ENCODE measurements at places on chromosomes 3 and 15.

GRCh38 chr3:133256787-133257483 lies 142.9 kb upstream of the BFSP2 start:
- no peak for DNase-seq

GRCh38 chr15:52243697-52244555 lies 51.7 kb downstream of the MYO5C start:
- no peak for DNase-seq

- no peak for DNase-seq
Observed at GRCh38 chr3:33001889-33002288, 50.4 kb downstream of the CCR4 start.

DNA sequence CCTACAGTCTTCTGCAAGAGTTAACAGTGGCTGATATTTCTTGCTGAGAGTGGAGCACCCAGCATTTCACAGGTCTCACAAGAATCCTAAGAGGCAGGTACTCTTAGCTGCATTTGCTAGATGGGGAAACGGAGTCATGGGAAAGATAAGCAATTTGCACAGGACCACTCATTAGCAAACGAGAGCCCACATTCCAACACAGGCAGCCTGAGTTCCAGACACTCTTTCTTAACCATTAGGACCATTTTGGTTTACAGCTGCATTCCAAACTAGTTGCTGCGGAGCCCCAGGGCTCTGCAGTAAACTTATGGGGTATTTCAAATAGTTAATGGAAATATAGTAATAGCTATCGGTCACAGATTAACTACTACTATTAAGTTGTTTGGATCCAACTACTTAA lies 42.5 kb downstream of the LYZL4 start:
- DNase-seq: no peak

DNA sequence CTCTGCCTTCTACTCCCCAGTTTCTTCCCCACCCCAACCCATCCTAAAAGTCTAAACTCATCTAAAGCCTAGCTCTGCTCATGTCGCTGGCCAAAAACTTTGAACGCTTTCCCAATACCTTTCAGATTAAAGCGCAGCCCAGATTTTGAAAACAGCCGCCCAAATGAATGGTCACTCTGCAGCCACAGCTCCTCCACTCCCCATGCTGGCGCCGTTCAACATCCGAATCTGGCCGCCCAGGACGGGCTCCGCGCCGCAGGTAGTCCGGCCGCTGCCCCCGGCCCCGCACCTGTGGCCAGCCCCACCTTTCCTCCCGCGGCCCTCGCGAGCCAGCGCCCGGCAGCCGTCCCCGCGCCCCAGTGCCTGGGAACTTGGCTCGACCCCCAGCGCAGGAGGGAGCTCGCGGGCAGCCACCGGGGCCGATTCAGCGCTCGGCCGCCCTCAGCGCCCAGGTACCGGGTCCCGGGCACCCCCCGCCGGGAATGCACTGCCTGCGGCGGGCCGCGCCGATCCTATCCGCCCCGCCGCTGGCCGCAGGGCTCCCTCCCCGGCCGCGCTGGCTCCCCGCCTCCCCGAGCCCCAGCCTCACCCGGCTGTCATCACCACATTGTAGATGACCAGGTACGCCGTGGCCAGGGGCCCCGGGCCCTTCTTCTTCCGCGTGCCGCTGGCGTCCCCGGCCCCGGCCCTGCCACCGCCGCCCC lies 417 bp downstream of the HACD2 start:
- peak; percentile 31 for DNase-seq

DNA sequence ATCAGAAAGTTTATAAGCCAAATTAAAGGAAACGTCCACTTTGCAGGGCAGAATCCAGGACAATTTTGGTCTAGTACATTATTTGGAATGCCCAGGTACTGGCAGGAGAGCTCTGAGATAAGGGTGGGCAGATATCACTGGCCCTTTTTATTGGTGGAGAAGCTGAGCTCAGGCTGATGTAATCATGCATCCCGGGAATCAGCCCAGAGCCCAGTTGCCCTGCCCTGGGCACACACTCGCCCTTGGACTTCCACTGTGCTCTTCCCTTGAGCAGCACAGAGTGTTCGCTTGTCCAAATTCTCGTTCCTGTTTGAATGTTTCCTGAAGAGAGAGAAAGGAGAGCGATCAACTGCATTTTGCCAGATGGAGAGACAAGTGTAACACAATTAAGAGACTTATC lies 3.7 kb downstream of the AQP9 start:
- DNase-seq: no peak

- no peak for DNase-seq
Observed at GRCh38 chr3:119073258-119074001, 38.8 kb upstream of the IGSF11 start.

- no peak for DNase-seq
Observed at GRCh38 chr3:61960976-61961375, 399.6 kb downstream of the PTPRG start.

- DNase-seq: no peak
Observed at GRCh38 chr15:101453123-101454120, 36.1 kb downstream of the PCSK6 start.

DNA sequence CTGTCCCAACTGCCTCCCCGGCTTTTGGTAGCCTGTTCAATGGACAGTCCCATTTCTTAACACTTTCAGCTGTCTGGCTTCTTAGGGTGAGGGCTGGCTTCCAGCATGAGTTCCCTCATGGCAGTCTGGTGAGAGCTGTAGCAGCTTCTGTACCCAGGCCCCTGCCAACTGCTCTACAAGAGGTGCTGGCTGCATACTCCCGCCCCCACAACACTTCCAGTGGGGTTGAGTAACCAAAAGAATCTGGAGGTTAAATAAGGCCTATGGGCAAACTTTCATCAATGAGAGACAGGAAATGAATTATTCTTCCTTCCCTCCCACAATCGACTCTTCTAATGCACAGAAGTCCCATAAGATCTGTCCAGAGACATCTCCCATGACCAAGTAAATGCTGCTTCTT lies 145.0 kb downstream of the NEK10 start:
- no peak for DNase-seq

DNA sequence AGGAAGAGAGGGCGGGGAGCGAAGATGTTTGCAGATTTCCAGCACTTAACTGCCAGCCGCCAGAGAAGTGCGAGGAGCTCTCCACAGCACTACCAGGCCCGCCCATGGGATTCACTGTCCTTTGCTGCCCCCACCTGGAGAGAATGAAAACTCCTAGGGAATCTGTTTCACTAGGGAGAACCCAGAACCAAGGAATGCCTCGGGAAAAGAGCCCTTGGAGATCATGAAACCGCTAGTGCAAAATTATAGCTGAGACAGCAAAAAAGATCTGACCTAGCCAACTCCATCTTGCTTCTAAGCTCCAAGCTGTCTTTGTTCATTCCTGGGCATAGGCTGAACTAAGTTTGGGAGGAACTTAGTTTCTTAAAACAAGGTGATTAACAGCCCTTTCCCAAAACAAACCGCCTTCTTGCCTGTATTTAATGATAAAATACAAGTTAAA lies 82.6 kb upstream of the GCNT3 start:
- peak; percentile 90 for DNase-seq

DNA sequence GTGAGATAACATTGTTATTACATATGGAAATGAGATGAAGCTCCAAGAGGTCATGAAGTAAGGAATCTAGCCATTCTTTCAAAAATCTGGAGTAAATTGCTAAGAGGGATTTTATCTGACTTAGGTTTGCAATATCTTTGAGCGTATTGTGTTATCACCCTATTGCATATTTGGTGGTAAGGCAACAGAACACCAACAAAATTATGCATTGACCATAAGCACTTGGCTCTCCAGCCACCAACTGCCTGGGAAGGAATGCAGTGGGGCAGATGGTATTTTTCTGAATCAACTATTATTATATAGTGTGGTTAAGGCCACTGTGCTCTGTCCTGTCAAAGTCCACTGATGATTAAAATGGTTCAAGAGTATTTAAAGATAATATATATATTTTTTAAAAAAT lies 287.9 kb upstream of the SEMA6D start:
- DNase-seq: no peak

GRCh38 chr3:48343432-48343831 lies 10.0 kb upstream of the SPINK8 start:
- DNase-seq: no peak

DNA sequence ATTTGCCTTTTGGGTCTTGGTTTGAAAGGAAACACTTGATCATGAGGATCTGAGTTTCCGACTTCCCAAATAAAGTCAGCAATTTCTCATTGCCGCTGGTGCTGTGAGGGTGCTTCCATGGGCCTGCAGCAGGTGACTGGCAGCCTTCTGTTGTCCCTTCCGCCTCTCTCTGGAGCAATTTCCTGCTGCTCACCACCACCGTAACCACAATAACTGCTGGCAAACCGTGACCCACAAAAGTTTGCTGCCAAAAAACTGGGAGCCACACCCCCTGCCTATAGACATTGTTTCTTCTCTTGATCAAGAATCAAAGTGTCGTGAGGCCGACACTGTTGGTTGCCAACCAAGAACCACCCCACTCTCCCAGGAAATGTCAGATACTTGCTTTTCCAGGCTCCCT lies 164.0 kb downstream of the NR2F2 start:
- no peak for DNase-seq

DNA sequence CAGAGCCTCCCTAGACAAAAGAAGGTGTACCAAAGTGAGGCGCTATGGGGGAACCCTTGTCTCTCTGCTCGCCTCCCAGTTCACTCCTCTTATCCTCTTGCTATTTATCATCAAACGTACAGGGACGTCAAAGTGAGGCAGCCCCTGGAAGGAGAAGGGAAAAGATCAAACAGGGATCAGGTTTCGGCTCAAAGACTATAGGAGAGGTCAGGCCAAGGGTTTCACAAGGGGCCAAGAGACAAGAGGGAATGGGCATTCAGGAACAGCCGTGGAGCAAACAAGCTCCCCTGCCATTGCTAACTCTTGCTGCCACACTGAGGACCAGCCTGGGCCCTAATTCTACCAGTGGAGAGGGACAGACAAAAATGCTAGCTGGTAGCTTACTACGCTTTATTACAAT lies 168.7 kb downstream of the GREM1 start:
- DNase-seq: no peak

- DNase-seq: peak; percentile 97
Observed at GRCh38 chr3:8869613-8870012, 93.7 kb downstream of the RAD18 start.

DNA sequence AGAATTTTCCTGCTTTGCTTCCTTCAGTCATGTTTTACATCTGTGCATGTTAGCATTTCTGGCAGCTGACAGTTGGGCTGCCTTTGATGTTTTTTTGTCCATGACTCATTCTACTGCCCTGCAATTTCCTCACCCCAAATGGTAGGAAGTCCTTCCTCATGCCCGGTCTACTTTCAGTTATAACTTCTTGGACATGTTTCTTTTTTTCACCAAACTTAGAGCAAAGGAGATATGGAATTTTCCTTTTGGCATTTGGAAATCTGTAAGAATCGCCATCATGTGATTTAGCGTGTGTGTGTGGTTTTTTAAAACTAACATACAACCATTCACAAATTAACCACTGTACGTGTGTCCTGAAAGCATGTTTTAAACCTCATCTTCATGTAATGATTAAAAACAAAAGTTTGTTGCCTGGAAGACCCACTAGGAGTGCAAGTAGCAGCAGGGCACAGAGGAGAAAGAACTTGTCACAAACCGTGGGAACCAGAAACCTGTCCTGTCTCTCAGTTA lies 430.7 kb upstream of the CFAP20DC start:
- DNase-seq: no peak

Measured in ACHN (cell line).